AML-193 (cell line): ENCODE measurements at places on chromosomes 3 and 15.
A peak's percentile ranks its signal among the peaks of the same experiment; 100 is the strongest.

DNA sequence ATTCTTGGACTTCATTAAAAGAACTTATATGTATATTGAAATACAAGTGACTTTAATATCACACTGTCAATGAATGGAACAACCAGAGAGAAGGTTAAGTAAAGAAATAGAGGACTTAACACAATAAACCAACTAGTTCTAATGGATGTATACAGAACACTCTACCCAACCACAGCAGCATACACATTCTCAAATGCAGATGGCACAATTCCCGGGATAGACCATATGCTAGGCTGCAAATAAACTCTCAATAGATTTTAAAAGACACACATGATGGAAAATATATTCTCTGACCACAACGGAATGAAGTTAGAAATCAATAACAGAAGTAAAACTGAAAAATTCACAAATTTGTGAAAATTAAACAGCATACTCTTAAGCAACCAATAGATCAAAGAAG is 214.3 kb upstream of the LINGO1 start:
- no peak for DNase-seq

- no peak for DNase-seq
Measured at GRCh38 chr3:188752850-188753249, 418.9 kb upstream of the TPRG1 start.

GRCh38 chr3:42191443-42191747 is 74.6 kb downstream of the CCK start:
- no peak for DNase-seq

GRCh38 chr15:57224664-57225063 is 151.6 kb upstream of the CGNL1 start:
- no peak for DNase-seq

GRCh38 chr15:86885616-86886015 is 805.9 kb downstream of the AGBL1 start:
- no peak for DNase-seq

- no peak for DNase-seq
Measured at GRCh38 chr3:136207489-136208115, 11.5 kb upstream of the MSL2 start.

DNA sequence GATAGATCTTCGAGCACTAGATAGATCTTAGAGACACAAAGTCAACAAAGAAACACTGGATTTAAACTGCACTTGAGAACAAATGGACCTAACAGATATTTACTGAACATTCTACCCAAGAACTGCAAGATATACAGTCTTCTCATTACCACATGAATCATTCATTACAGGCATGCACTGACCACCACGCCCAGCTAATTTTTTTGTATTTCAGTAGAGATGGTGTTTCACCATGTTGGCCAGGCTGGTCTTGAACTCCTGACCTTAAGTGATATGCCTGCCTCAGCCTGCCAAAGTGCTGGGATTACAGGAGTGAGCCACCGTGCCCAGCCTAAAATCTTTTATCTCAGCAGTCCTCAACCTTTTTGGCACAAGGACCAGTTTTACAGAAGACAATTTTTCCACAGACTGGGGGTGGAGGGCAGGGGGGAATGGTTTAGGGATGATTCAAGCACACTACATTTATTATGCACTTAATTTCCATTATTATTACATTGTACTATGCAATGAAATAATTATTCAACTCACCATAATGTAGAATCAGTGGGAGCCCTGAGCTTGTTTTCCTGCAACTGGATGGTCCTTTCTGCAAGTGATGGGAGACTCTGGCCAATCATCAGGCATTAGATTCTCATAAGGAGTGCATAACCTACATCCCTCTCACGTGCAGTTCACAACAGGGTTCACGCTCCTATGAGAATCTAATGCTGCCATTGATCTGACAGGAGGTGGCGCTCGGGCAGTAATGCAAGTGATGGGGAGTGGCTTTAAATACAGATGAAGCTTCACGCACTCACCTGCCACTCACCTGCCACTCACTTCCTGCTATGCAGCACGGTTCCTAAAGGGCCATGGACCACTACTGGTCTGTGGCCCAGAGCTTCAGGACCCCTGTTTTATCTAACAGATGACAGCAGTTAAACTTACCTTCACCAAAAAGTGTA is 21.7 kb downstream of the CSNK1G1 start:
- DNase-seq = no peak

- DNase-seq = no peak
Measured at GRCh38 chr3:94935738-94936580, 873.1 kb downstream of the NSUN3 start.

DNA sequence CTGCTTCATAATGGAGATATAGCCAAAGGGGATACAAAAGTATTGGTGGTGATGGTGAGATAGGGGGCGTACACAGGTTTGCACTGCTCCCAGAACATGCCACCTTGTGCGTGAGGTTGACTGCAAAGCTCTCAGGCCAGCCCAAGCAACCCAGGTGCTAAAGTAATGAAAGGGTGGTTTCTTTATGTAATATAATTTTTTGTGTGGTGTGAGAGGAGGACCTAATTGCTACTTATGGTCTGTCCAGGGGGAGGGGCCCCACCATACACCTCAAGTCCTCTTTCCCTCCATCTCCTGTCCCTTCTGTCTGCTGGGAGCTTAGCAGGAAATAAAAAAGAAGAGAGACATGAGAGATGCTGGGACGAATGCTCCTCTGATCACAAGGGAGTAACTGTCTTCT is 53.8 kb downstream of the STARD5 start:
- DNase-seq = no peak

GRCh38 chr3:139317660-139318430 is 26.0 kb upstream of the MRPS22 start:
- no peak for DNase-seq

DNA sequence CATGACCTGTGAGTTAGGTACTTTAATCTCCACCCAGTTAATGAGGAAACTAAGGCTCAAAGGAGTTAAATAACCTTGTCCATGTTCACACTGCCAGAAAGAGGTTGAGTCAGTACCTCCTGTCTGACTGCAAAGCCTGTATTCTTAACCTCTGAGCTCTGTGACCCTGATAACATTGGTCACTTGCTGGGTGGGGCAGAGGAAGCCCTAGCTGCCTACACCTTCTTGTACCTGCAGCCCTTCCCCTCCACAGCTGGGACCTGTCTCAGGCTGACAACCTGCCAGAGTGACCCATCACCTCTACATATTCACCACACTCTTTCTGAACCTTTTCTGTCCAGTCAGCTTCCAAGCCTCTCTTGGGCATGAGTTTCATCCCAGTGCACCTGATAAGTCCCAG is 106.1 kb upstream of the HES1 start:
- DNase-seq = no peak

DNA sequence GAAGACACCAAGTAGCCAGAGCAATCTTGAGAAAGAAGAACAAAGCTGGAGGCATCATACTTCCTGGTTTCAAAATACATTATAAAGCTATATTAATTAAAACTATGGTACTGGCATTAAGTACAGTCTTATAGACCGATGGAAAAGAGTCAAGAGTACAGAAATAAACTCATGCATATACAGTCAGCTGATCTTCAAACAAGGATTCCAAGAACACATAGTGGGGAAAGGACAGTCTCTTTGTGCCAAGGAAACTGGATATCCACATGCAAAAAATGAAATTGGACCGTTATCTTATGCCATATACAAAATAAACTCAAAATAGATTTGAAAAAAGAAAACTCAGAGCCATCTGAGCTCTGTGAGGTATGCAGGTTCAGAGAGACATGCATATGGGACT is 57.4 kb downstream of the SERP1 start:
- no peak for DNase-seq

GRCh38 chr3:156676768-156677479 is 2.5 kb downstream of the TIPARP start:
- DNase-seq = no peak

DNA sequence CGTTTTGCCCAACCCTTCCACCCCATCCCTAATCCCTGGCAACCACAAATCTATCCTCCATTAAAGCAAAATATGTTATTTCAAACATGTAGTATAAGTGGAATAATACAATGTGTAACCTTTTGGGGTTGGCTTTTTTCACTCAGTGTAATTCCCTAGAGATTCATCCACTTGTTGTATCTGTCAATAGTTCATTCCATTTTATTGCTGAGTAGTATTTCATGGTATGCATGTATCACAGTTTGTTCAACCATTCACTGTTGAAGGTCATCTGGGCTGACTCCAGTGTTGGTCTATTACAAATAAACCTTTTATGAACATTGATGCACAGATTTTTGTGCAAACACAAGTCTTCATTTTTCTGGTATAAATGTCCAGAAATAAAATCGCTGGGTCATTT is 38.8 kb downstream of the BSN start:
- DNase-seq = no peak

DNA sequence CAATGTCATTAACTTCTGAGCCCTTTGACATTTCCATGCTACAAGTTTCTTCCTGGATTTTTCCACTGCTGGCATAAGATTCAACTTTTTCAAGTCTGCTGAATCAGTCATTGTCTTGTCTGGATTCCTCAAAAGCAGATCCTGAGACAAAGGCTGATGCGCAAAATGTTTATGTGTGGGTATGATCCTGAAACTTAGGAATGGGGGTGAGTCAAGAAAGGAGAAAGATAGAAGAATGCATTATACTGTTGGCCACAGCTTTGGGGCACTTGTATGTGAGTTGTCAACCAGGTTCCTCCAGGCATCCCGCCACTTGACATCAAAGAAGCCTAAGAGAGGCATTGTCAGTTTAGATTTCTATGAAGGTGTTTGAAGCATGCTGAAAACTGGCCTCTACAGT is 50.4 kb downstream of the FOXB1 start:
- DNase-seq = no peak

DNA sequence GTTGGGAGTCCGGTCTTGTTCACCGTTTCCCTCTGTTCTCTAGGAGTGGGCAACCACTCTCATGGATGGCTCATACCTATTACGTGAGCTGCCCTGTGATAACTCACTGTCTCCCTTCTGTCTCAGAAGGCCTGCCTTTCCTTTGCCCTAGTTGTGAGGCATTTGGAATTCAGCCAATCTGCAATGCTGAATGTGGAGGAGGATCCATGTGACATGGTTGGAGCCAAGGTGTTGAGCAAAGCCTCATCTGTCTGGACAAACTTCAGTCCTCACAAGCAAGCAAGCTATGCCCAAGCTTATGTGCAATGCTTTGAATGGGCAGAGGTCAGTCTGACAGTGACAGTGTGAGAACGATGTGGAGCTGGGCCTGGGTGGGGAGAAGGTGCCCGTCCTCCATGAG is 37.8 kb upstream of the ATP10A start:
- DNase-seq = no peak

GRCh38 chr3:9732080-9732739 is 675 bp downstream of the BRPF1 start:
- DNase-seq = peak; percentile 51

DNA sequence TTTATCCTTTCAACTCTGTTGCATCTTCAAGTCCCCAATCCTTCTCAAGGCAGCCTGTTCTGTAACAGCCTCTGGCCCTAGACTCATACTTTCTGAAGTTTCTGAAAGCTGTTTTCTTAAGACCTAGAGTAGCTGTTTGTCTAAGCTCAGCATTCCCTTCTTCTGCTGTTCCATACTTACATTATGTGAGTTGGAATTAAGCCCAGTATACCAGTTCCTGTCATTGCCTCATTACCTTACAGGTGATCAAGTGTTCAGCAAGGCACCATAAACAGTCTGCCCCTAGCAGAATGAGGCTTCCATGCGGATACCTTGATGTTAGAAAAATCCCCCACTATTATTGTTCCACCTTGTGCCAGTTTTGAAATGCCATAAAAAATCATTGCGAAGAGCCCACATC is 180.6 kb downstream of the PLCL2 start:
- DNase-seq = no peak

DNA sequence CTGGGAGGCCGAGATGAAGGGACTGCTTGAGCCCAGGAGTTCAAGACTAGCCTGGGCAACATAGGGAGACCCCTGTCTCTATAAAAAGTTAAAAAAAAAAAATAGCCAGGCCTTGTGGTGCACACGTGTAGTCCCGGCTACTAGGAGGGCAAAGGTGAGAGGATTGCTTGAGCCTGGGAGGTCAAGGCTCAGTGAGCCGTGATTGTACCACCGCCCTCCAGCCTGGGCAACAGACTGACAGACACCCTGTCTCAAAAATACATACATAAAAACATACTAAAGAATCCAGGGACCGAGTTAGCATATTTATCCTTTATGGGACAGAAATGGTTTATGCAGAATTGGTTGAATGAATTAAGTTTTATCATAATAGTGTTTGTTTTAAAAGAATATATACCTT is 13.7 kb downstream of the SIAH2 start:
- DNase-seq = no peak

DNA sequence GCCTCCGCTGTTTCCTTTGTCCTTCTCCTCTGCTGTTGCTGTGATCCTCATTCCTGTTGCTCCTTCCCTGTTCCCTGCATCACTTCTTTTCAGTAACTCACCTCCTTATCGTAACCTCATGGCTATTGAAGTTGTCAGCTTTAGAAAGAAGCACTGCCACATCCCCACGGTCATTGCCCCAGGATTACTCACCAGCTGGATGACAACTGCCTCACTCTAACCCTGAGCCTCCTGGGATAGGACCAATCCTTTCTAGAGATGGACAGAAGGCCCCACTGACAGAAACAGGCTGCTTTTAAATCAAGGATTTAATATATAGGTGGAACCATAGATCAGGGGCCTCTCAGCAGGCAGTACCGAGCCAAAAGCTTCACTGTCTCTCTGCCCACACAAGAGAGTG is 4.1 kb downstream of the FHIT start:
- DNase-seq = no peak

DNA sequence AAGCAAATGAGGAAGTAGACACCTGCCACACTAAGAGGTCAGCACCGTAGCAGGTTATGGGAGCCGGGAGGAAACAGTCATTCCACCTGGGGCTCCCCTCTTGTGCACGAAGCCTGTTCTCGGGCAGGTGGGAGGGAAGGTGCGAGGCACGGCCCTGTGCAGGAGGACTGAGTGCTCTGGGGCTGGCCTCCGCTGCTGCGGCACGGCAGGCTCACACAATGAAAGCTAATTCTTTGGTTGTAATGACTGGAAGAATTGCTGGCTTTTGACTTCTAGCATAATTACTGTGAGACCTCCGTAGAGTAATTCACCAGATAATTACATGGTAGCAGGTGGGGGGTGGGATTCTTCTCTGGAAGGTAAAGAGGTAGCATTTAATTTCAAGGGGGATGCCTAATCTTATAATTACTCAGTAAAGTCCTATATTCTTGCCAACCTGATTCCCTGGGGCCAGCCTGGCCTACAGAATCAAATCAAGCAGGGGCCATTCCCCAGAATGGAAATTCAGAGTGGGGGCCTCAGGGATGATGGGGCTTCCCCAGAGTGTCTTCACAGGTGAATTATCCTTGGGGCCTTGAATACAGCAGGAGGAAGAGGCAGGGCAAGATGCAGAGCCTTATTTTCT is 129.1 kb downstream of the TPRA1 start:
- no peak for DNase-seq
